ENCODE measurements at places on chromosomes 4 and X.

DNA sequence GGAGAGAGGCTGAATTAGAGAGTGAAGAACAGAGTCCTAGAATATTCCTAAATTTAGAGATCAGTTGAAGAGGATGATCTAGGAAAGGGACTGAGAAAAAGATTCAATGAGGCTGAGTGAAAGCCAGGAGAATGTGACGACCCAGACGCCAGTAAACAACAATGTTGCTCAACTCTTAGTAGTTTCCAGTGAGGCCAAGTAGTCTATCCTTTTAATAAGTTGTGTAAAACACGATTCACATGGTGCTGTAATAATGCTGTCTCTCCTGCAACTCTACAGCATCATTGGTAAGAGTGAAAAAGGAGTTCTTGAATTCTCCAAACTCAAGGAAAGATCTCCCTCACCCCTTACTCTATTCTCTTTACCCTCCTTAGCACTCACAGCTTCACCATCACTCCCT, 140.3 kb downstream of the CFAP299 start:
- no peak for DNase-seq

DNA sequence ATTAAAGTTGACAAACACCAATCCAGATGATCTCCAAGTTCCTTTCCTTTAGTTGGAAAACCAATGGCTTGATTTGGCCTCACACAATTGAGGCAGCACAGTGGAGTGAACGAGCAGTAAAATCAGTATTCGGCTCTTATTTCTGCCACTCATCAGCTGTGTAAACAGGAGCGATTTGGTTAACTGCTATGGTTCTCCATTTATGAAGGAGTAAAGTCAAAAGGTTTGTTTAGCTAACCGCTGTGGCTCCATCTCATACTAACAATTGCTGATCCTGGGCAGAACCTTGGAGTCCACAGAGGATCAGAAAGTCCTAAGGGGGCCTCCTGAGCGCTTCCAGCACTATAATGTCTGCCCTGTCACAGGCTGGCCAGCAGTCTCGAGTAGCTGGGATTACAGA, 54.5 kb upstream of the EXOC1L start:
- DNase-seq = no peak

GRCh38 chrX:142249721-142250120, 44.6 kb upstream of the MAGEC2 start:
- no peak for DNase-seq

- DNase-seq = no peak
Observed at GRCh38 chr4:41537292-41537890, 566 bp upstream of the LIMCH1 start.

DNA sequence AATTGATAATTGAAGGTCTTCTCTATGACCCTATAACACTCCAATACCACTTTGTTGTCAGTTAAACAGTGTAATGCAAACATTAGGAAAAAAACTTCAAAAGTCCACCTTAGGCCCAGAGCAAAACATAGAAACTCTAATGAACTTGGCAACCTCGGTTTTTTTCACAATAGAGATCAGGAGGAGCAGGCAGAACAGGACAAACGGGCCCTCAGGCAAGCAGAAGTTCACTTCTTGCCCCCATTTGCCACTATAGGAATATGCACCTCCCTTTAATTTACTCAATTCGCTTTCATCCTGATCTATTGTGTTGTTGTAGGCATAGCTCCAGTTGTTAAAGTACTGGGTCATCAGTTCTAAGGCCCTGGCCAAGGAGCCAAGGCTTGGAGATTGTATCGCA, 18.2 kb downstream of the ACOX3 start:
- DNase-seq = no peak

DNA sequence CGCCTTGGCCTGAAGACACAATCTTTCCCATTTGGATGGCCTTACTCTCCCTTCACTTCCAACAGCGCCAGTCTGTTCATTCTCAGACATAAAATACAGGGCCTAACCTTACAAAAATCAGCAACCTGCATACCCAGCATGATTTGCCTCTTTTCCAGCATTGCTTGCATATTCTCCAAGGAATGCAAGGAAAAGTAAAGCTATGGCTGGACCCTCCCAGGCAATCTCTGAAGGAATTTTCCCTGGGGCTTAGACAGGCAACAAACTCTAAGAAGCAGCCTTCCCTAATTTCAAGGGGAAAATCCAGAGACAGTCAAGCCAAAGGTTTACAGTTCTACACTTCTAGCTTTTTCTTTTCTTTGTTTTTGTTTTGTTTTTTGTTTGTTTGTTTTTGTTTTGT, 3.6 kb downstream of the DCTD start:
- no peak for DNase-seq

- DNase-seq = no peak
Observed at GRCh38 chrX:131789664-131790063, 233.4 kb upstream of the STK26 start.

DNA sequence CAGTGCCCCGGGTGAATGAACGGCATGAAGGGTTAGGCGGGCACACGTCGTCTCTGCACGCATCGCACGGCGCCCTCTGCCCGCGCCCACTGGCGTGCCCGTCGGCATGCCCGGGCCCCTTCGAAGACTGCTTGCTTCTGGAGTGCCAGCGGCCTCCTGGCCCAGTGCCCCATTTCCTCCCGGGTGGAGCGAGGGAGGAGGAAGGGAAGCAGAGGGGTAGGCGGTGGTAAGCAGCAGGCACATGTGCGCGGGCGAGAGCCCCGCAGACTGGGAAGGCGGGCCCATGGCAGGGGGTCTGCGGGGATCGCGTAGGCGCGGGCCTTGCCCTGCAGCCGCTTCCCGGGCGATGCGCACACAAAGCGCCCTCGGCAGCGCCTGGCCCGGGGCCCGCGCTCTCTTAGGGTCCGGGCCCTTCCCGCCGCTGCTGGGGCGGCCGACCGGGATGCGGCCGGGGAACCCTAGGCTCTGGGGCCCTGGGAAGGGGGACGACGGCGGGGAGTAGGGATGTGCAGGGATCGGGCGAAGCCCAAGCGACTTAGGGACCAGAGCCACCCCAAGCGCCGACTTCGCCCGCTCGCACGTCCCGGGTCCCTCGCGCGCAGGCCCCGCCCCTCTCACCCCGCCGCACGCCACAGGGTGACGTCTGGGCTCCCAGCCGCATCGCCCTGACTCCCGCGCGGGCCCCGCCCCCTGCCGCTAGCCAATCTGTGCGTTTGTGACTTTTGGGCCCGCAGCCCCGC, 866 bp upstream of the EMD start:
- no peak for DNase-seq

DNA sequence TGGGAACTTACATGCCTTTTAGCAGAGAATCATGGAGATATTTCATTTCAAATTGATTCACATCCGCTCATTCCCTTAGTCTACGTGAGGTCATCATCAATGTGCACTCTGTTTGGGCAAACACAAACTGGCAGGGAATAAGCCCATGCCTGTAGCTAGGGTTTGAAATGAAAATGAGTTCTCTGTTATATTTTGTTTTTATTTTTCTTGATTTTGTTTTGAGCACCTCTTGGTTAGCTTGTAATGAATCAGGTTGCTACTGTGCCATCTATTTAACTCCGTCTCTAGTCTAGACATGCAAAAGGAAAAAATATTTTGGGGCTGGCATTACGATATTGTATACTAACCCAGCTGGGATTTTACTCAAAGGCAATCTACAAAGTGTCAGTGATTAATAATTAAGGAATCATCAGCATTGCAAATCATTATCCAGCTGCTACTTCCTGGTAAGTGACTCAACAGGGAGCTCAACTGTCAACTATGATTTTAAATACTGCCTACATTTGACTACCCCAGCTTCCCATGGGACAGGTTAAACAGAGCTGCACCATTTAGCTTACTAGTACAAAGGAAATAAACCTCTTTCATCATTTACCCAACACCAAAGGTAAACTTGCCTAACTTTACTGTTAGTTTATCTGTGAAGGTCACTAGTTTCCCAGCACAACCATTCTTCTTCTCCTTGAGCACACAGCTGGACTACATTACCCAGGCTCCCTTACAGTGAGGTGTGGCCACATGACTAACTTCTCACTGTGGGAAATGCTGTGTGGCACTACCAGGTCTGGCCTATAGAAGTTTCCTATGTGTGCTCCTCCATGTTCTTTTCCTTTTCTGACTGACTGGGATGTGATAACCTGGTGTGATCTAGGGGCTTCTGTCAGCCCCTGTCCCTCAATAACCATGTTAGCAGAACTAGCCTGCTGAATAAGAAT, 21.2 kb upstream of the TRPC5OS start:
- DNase-seq = no peak

DNA sequence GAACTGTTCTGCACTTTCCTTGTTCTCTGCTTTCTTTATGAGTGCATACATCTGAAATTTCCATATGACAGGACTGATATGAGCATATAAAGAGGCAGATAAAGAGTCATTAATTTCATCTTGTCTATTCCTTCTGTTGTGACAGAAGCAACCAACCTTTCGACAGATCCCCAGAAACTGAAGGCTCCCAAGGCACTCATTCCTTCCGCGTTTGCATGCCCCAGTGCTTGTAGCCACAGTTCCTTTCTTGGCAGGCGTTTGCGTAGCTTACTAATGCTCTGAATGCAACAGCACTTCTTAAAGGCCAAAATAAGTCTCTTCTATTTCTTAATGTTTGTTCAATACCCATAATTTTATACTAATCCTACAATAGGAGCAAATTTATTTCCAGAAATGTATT, 94.0 kb upstream of the TBL1X start:
- DNase-seq = no peak
